Activated naive CD8-positive, alpha-beta T cell treated with anti-CD3 and anti-CD28 coated beads, Interleukin-2, amount 10 ng/mL, durations not matched to agents 7 days and 5 days (primary cell): ENCODE measurements at places on chromosomes 7 and 10. TPM values are rescaled to one million over a fixed set of nuclear protein-coding genes. Genes with fewer than 3 reads are reported as not detected.

SRI gene
- 108 TPM for total RNA-seq

C1QL3 gene
- not detected for total RNA-seq

SPDYE9 gene
- not detected for total RNA-seq

CPVL gene
- 0.75 TPM for total RNA-seq

PRTFDC1 gene
- 2.0 TPM for total RNA-seq

AVPI1 gene
- 2.4 TPM for total RNA-seq

KIAA1217 gene
- 0.06 TPM for total RNA-seq

VSIR gene
- total RNA-seq: 124 TPM

PTPN20 gene
- 2.4 TPM for total RNA-seq

SEPHS1 gene
- total RNA-seq: 43.8 TPM

ALDH18A1 gene
- 46.8 TPM for total RNA-seq

PDCD11 gene
- total RNA-seq: 45.1 TPM

OR2A12 gene
- total RNA-seq: not detected

- peaks cover 7% of the 10 kb centered on the region for H3K27me3 ChIP-seq
- no peaks in the 10 kb centered on the region for H3K36me3 ChIP-seq
- no peak for DNase-seq
- no peaks in the 10 kb centered on the region for H3K4me1 ChIP-seq
- no peak overlapping the region for H3K4me3 ChIP-seq
Observed at GRCh38 chr7:116426428-116427156, 72.9 kb upstream of the CAV2 start.

- H3K36me3 ChIP-seq: no peaks in the 10 kb centered on the region
- H3K4me3 ChIP-seq: no peak overlapping the region
- no peaks in the 10 kb centered on the region for H3K27me3 ChIP-seq
- H3K4me1 ChIP-seq: no peaks in the 10 kb centered on the region
Observed at GRCh38 chr7:78734626-78735025, 718.8 kb downstream of the MAGI2 start.

DNA sequence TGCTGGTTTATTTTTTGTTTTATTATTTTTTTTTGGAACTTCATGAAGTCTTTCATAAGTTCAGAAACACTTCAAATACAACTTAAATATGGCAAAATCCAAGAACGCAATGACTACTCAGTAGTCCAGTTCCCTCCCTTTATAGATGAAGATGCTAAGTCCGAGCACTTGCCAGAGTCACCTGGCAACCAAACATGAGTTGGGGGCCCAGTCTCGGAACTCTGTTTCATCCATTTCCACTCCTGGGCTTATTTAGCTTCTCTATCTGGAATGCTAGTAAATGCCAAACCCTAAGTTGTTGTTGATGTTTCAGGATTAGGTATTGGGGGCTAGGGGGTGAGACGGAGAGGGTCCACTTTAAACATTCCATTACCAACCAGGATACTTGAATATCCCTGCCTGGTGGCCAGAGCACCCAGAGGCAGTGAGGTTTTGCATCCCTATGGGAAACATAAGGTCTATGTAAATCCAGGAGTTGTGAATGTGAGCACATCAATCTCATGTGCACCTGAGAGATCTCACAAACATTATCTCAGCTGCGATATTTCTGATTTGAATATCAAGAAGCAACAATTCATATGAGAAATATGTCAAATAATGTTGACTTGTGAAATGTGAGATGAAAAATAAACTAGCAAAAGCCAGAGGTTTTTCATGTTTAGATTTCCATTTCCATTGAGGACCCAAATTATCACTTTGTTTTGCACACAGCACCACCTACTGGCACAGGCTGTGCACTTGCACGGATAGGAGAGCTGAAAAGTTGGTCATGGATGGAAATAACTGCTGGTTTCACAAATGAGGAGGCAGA lies 129.3 kb downstream of the PKD1L1 start:
- no peaks in the 10 kb centered on the region for H3K27me3 ChIP-seq
- no peak overlapping the region for H3K4me3 ChIP-seq
- no peak overlapping the region for H3K27ac ChIP-seq
- no peaks in the 10 kb centered on the region for H3K4me1 ChIP-seq
- DNase-seq: peak; percentile 41

GRCh38 chr7:99953649-99954048 lies 22.2 kb downstream of the AZGP1 start:
- peaks cover 16% of the 10 kb centered on the region for H3K27me3 ChIP-seq
- peaks cover 4% of the 10 kb centered on the region for H3K4me1 ChIP-seq
- H3K27ac ChIP-seq: no peak overlapping the region
- H3K36me3 ChIP-seq: no peaks in the 10 kb centered on the region
- no peak overlapping the region for H3K4me3 ChIP-seq

DNA sequence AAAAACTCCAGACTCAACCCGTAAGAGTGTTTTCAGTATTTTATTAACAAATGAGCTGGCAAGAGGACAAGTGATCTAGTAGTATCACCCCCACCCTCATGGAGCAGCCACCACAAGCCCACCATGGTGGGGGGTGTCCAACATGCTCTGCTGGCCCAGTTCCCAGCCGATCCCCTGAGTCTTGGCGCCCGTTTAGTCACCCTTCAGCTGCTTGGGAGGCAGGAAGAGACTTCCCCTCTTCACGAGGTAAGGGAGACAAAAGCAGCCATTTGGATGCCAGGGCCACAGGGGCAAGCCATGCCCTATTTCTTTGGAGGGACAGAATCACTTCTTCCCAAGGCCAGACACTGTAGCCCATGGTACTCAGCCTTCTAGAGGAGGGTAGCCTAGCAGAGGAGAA lies 54.1 kb downstream of the NOD1 start:
- no peak for DNase-seq
- H3K4me1 ChIP-seq: peaks cover 9% of the 10 kb centered on the region
- H3K36me3 ChIP-seq: peaks cover 47% of the 10 kb centered on the region
- no peak overlapping the region for H3K4me3 ChIP-seq

- H3K27me3 ChIP-seq: peaks cover 16% of the 10 kb centered on the region
- DNase-seq: no peak
- no peaks in the 10 kb centered on the region for H3K36me3 ChIP-seq
- H3K4me3 ChIP-seq: no peak overlapping the region
Observed at GRCh38 chr10:78700413-78700812, 368.4 kb upstream of the ZMIZ1 start.

DNA sequence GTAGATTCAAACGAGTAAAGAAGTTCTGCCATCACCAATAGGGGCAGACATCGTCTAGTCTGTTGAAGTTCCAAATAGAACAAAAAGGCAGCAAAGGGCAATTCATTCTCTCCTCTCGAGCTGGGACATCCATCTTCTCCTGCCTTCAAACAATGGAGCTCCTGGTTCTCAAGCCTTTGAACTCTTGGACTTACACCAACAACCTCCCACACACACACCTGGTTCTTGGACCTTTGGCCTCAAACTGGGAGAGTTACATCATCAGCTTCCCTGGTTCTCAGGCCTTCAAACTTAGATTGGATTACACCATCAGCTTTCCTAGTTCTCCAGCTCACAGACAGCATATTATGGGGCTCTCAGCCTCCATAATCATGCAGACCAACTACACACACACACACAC lies 9.8 kb upstream of the GIMAP5 start:
- DNase-seq: no peak
- peaks cover 53% of the 10 kb centered on the region for H3K4me1 ChIP-seq
- no peak overlapping the region for H3K4me3 ChIP-seq
- no peaks in the 10 kb centered on the region for H3K27me3 ChIP-seq

GRCh38 chr10:69957886-69958555 lies 94.6 kb upstream of the MACROH2A2 start:
- peaks cover 14% of the 10 kb centered on the region for H3K27me3 ChIP-seq
- DNase-seq: no peak
- no peak overlapping the region for H3K4me3 ChIP-seq
- no peaks in the 10 kb centered on the region for H3K36me3 ChIP-seq

DNA sequence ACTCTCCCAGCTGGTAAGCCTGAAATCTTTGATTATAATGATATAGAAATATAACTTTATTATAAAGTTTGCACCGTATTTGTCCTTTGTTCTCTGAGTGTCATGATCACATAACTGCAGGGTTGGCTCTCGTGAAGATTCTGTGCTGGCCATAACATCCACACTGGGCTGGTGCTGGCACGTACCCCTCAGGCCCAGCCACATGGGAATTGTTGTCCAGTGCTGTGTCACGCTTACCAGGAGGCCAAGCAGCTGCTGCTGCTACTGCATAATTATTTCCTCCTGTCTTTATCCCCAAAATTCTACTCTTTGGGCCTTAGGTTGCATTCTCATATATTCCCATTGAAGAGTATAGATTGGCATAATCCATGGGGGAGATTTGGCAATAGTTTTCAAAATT lies 20.8 kb upstream of the UCN3 start:
- H3K36me3 ChIP-seq: no peaks in the 10 kb centered on the region
- no peak overlapping the region for H3K4me3 ChIP-seq
- H3K27ac ChIP-seq: no peak overlapping the region

DNA sequence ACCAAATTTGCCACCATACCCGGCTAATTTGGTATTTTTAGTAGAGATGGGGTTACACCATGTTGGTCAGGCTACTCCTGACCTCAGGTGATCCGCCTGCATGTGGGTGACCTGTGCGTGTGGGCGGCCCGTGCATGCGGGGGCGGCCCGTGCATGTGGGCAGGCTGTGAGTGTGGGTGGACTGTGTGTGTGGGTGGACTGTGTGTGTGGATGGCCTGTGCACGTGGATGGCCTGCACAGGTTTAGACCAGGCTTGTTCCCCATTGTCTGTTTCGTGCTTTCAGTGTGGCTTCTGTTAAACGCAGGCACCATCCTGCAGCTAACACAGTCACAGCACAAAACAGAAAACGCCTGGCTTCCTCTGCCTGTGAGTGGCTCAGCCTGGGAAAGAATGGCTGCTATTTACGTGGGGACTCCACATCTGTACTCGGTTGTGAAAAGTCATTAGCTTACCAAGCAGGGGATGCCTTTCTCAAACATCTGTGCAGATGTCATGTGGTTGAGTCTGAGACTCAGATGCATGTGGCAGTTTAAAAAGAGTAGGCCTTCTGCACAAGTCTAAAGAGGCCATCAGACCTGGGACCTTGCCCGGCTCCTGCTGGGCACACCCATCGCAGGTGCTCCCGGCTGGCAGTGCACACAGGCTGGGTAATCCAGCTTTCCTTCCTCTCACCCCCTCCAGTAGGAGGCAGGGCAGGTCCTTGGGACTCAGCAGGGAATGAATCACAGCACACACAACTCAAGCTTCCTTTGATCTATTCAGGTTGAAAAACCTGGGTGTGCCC lies 91.6 kb downstream of the COBL start:
- H3K27me3 ChIP-seq: no peaks in the 10 kb centered on the region
- no peaks in the 10 kb centered on the region for H3K4me1 ChIP-seq
- no peak overlapping the region for H3K27ac ChIP-seq

DNA sequence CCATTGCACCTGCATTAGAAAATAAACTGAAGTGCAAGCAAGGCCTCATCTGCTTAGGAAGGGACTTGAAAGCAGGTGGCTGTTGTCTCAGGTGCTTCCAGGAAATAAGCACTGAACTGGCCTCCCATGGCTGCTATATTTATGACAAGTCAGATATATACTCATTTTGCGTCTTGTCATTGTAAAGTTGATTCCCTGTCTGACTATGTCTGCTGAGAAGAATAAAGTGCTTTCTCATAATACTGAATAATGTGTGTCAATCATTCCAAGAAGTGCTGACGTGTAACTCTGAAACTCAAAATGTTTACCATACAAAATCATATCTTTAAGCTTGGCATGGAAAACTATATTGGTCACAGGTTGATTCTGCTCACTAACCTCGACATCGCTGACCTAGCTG lies 44.9 kb upstream of the SVOPL start:
- H3K27me3 ChIP-seq: peaks cover 6% of the 10 kb centered on the region
- no peak overlapping the region for H3K27ac ChIP-seq
- peaks cover 16% of the 10 kb centered on the region for H3K4me1 ChIP-seq
- no peaks in the 10 kb centered on the region for H3K36me3 ChIP-seq
- DNase-seq: no peak

DNA sequence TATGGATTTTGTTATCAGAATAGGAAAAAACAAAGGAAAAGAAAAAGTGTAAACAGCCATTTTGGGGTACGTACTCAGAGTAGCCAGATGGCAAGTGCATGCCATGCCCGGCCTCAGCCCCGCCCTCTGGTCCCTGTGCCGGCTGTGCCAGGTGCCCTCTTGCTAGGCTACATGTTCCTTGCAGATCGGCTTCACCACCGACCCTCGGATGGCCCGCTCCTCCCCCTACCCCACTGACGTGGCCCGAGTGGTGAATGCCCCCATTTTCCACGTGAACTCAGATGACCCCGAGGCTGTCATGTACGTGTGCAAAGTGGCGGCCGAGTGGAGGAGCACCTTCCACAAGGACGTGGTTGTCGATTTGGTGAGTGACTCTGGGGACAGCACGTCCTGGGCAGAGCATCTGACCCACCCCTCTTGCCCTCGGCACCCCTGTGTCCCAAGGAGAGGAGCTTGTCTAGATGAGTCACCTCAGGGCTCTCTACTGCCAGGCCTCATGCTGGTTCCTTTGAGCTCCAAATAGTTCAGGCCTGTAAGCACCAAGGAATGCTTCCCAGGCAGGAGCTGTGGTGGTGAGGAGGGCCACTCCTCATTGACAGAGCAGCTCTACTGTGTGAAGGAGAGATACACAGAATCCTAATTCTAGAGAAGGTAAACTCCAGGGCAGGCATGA lies 54.9 kb upstream of the ZMIZ2 start:
- no peak overlapping the region for H3K27ac ChIP-seq
- no peaks in the 10 kb centered on the region for H3K4me1 ChIP-seq
- H3K4me3 ChIP-seq: no peak overlapping the region
- H3K27me3 ChIP-seq: no peaks in the 10 kb centered on the region
- peaks cover 42% of the 10 kb centered on the region for H3K36me3 ChIP-seq

DNA sequence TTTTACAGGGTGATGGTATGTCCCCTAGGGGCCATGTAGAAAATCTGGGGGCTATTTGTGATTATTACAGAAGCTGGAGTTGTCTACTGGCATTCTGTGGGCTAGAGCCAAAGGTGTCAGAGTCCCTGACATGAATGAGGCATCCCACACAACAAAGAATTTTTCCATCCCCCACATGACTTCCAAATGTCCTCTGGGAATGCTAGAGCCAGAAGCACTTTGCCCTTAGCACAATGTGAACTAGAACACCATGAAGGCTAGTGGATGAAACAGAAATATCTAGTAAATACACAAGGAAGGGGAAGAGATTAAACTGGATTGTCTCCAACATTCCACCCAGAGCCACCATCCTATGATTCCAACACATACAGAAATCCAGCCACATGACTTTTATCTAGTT lies 46.9 kb downstream of the FAM13C start:
- H3K4me1 ChIP-seq: no peaks in the 10 kb centered on the region
- DNase-seq: no peak
- no peaks in the 10 kb centered on the region for H3K27me3 ChIP-seq
- no peak overlapping the region for H3K4me3 ChIP-seq
- H3K36me3 ChIP-seq: no peaks in the 10 kb centered on the region

GRCh38 chr7:155166673-155167370 lies 96.7 kb downstream of the HTR5A start:
- H3K4me1 ChIP-seq: no peaks in the 10 kb centered on the region
- no peaks in the 10 kb centered on the region for H3K36me3 ChIP-seq

DNA sequence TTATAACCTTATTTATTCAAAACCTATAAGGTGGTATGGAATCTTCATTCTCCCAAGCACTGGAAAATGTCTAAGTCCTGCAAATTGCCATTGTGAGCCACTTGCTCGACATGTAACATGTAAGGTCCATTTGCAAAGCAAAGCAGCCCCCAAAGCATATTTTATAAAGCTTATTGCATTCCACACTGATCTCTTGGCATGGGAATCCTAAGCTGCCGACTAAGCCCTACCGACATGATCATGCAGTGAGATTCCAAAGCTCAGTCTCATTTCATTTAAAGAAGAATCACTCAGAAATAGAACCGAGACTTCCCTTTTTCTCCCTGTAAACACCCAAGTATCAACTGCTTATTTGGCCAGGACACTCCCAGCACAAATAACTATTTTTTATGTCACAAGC lies 333.4 kb upstream of the MYO3A start:
- no peak overlapping the region for H3K4me3 ChIP-seq
- H3K27me3 ChIP-seq: no peaks in the 10 kb centered on the region
- no peaks in the 10 kb centered on the region for H3K36me3 ChIP-seq
- no peak overlapping the region for H3K27ac ChIP-seq
- H3K4me1 ChIP-seq: no peaks in the 10 kb centered on the region
